B cell (primary cell): ENCODE measurements at places on chromosomes 4 and X. TPM values are rescaled to one million over a fixed set of nuclear protein-coding genes. Genes with fewer than 3 reads are reported as not detected.

DNA sequence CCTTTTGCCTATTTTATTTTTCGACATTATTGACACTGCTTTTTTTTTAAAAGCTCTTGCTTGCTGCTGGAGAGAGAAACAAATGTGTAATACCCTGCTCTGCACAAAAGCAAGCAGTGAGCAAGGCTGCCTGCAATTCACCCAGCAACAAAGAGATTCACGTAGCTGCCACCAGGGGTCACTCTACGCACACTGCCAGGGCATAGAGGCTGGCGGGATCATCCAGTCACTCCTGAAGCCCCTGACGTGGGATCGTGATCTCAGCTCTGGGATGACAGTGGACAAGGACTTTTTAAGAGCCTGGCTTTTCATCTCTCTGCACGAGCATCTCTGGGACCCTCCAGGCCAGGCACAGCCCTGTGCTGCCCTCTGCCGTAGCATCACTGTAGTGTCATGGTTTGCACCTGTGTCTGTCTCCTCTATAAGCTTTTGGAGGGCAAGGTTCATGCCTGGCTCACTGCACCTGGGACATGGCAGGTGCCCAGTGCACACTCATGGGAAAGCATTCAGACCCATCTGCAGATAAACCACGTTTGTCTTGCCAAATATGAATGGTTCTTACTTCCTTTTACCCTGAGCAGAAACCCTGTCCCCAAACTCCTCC lies 19.8 kb downstream of the C4orf50 start:
- H3K36me3 ChIP-seq: no peaks in the 10 kb centered on the region
- H3K4me3 ChIP-seq: no peak overlapping the region
- no peaks in the 10 kb centered on the region for H3K4me1 ChIP-seq
- no peaks in the 10 kb centered on the region for H3K27me3 ChIP-seq
- DNase-seq: peak; percentile 42
- H3K27ac ChIP-seq: no peak overlapping the region

GRCh38 chr4:169068423-169068822 lies 58.4 kb upstream of the CBR4 start:
- no peak for DNase-seq
- no peak overlapping the region for H3K27ac ChIP-seq
- H3K4me3 ChIP-seq: no peak overlapping the region
- H3K36me3 ChIP-seq: no peaks in the 10 kb centered on the region
- no peaks in the 10 kb centered on the region for H3K27me3 ChIP-seq

- H3K4me3 ChIP-seq: peak overlapping the region; percentile 58
- peak; percentile 84 for DNase-seq
- H3K36me3 ChIP-seq: no peaks in the 10 kb centered on the region
- peaks cover 25% of the 10 kb centered on the region for H3K4me1 ChIP-seq
These were observed 8.0 kb downstream of the OFD1 start for GRCh38 chrX:13742397-13743176.

GRCh38 chr4:184983672-184984356 lies 34.5 kb upstream of the HELT start:
- H3K27ac ChIP-seq: no peak overlapping the region
- no peaks in the 10 kb centered on the region for H3K36me3 ChIP-seq
- H3K27me3 ChIP-seq: no peaks in the 10 kb centered on the region

DNA sequence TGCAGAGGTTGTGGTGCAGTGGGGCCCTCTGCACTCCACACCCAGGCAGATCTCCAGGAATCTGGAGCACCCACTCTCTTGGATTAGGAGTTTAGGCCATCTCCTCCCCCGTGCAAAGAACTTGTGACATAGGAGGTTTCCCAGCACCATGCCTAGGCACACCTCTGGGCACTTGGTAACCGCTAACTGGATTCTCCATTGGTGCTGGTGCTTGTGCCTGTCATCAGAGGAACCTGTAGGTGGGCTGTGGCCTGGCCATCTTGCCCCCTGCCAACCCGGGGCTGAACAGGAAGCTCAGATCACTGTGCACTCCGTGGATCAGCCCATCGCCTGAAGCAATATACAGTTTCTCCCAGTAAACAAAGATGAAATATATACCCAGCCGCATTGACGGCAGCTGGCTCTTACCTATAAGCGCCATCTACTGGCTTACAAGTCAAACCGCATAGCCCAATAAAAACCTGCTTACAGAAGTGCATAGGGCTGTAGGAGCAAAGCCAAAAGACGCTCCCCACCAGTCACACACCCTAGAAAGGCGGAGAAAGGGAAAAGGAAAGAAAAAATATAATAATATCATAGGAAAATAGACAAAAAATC lies 19.1 kb upstream of the TEX13B start:
- H3K36me3 ChIP-seq: no peaks in the 10 kb centered on the region
- no peaks in the 10 kb centered on the region for H3K4me1 ChIP-seq
- peak; percentile 21 for DNase-seq
- no peaks in the 10 kb centered on the region for H3K27me3 ChIP-seq
- H3K4me3 ChIP-seq: no peak overlapping the region

- H3K36me3 ChIP-seq: no peaks in the 10 kb centered on the region
- no peak overlapping the region for H3K27ac ChIP-seq
- no peaks in the 10 kb centered on the region for H3K4me1 ChIP-seq
- no peak overlapping the region for H3K4me3 ChIP-seq
These were observed 169.8 kb downstream of the BTC start for GRCh38 chr4:74624351-74625151.

GRCh38 chr4:61913619-61914018 lies 713.5 kb downstream of the ADGRL3 start:
- no peaks in the 10 kb centered on the region for H3K27me3 ChIP-seq
- no peaks in the 10 kb centered on the region for H3K4me1 ChIP-seq
- H3K36me3 ChIP-seq: no peaks in the 10 kb centered on the region
- DNase-seq: no peak
- H3K4me3 ChIP-seq: no peak overlapping the region
- H3K27ac ChIP-seq: no peak overlapping the region

- H3K36me3 ChIP-seq: no peaks in the 10 kb centered on the region
- peak; percentile 47 for DNase-seq
These were observed 1.6 kb upstream of the PDGFRA start for GRCh38 chr4:54227256-54228055.

- H3K36me3 ChIP-seq: no peaks in the 10 kb centered on the region
- H3K4me1 ChIP-seq: no peaks in the 10 kb centered on the region
- no peak for DNase-seq
These were observed 121.2 kb upstream of the GRPR start for GRCh38 chrX:16002185-16002584.

Gene EVC2
- total RNA-seq: 1.1 TPM in 2 replicates

Gene MAGEB10
- total RNA-seq: not detected in 2 replicates

Gene CXCL5
- total RNA-seq: not detected in 2 replicates

Gene FAM47C
- not detected in 2 replicates for total RNA-seq

Gene COL4A6
- total RNA-seq: not detected in 2 replicates

Gene MSX1
- not detected in 2 replicates for total RNA-seq

Gene TMEM150C
- total RNA-seq: not detected in 2 replicates

Gene HMX1
- not detected in 2 replicates for total RNA-seq
